ENCODE measurements at places on chromosomes 1 and 21.

GRCh38 chr1:6409053-6409452 lies 10.7 kb downstream of the HES2 start:
- DNase-seq: no peak

- DNase-seq: no peak
Observed at GRCh38 chr1:241927321-241927720, 30.2 kb upstream of the BECN2 start.

DNA sequence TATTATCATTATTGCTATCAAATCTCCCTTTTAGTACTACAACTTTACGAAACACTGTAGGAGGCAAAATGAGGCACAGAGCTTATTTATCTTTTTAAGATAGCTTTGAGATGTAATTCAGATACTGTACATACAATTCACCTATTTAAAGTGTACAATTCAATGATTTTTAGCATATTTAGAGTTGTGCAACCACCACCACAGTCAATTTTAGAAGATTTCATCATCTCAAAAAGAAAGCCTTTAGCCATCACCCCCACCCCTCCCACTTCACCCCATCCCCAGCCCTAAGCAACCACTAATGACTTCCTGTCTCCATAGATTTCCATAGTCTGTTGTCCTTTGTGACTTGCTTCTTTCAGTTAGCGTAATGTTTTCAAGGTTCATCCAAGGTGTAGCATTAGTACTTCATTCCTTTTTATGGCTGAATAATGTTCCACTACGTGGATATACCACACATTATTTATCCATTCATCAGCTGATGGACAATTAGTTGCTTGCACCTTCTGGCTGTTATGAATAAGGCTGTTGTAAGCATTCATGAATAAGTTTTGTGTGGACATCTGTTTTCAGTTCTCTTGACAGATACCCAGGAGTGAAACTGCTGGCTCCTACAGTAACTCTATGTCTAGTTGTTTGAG lies 9.4 kb upstream of the CAPN9 start:
- no peak for DNase-seq

DNA sequence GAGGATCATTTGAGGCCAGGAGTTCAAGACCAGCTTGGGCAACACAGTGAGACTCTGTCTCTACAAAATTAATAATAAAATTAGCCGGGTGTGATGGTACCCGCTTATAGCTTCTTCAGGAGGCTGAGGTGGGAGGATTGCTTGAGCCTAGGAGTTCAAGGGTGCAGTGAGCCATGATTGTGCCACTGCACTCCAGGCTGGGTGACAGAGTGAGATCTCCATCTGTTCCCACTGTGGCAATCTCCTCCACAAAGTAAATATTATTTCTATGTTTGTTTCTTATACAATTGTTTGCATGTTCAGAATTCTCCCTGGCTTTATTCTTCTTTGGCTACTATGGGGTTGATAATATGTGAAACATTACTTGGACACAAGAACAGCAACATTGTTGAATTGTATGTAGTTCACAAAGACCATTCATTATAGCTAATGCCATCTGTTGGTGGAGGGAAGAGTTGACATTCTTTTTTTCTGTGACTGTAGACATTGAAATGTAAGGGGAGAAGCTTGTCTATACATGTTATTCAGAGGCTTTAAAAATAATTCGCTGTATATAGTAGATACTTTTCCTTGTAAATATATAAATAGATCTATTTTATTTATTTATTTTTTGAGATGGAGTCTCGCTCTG lies 47.8 kb upstream of the SRSF10 start:
- DNase-seq: peak; percentile 45

- no peak for DNase-seq
Observed at GRCh38 chr1:31793586-31794285, 22.1 kb downstream of the SPOCD1 start.

GRCh38 chr1:176456795-176457194 lies 6.2 kb upstream of the PAPPA2 start:
- no peak for DNase-seq

DNA sequence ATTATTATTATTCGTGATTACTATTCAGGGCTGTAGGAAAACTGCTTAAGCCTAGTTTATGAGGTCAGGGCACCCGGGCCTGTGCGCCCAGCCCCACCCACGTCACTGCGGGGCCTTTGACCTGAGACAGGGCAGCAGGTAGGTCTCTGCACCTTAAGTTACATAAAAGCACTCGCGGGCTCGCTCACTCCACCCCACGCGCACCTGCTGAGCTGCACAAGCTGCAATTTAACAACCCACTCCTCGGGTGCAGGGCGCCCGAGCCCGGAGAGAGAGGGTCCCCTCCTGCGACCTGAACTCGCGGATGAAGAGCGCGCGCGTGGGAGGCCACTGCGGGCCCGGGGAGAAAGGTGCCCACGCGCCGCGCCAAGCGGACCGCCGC lies 477 bp downstream of the ICMT start:
- no peak for DNase-seq

DNA sequence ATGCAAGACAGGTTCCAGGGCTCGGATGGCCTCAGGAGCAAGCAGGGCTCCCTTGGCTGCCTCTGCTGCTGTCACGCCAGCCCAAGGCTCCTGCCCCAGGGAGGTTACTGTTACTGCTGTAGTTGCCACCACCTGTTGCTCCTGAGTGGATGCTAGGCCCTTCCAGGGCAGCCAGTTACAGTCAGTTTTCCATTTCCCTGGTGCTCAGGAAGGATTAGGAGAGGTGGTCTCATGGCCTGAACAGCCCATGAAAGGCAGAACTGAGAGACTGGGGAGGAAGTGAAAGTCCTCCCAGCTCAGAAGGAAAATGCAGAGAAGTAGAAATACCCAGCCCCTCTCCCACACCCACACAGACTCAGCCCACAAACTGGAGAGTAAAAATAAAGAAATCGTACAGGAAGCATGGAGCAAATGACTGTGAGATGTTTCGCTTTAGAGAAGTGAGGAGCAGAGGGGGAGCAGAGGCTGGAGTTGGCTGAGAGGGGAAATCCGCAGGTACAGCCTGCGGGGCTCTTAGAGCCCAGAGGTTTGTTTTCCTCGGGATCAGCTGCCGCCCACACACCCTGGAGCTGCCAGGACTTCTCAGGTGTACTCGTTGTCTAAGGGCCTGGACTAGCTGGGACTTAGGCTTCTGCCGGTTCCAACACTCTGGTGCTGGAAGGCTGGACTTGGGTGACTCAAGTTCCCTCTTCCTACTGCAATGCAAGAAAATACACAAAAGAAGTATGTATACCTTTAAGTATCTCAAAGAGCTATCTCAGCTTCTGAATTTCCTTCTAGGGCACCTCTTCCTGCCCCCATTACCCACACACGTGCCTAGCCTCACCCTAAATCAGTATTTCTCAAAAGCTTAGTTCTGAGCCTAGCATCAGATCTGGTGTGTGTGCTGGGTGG lies 2.3 kb downstream of the IL6R start:
- no peak for DNase-seq

- DNase-seq: no peak
Observed at GRCh38 chr1:67171574-67171955, 5.3 kb downstream of the IL23R start.

Data from HT1080 (cell line).